ENCODE measurements at places on chromosomes 6 and 20.
A peak's percentile ranks its signal among the peaks of the same experiment; 100 is the strongest.

GRCh38 chr6:18166312-18167036 is 11.3 kb downstream of the KDM1B start:
- DNase-seq = no peak

- no peak for DNase-seq
Measured at GRCh38 chr6:100166956-100167355, 172.9 kb upstream of the MCHR2 start.

- no peak for DNase-seq
Measured at GRCh38 chr20:24762371-24762770, 186.7 kb upstream of the CST7 start.

GRCh38 chr20:53130795-53131194 is 158.6 kb downstream of the TSHZ2 start:
- no peak for DNase-seq

- DNase-seq = no peak
Measured at GRCh38 chr20:62056975-62057374, 8.7 kb downstream of the TAF4 start.

DNA sequence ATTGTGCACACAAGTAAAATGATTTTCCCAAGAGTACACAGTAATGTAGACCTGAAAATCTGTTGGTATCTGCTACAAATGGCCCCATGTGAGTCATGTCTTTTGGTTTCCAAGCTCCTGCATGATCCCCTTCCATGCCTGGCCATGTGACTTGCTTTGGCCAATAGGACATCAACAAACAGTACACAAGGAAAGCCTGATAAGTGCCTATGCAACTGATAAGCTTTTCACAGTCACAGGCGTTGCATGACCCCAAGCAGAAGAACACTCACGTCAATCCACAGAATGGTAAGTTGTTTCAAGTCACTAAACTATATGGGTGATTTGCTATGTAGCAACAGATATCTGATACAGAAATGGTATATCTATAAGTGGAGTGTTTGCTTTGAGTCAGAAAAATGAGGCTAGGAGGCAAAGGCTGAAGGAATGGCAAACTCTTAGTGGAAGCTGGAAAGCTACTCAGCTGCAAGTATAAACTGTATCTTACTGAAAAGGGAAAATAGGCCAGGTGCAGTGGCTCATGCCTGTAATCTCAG is 160.1 kb upstream of the BEND3 start:
- DNase-seq = no peak

DNA sequence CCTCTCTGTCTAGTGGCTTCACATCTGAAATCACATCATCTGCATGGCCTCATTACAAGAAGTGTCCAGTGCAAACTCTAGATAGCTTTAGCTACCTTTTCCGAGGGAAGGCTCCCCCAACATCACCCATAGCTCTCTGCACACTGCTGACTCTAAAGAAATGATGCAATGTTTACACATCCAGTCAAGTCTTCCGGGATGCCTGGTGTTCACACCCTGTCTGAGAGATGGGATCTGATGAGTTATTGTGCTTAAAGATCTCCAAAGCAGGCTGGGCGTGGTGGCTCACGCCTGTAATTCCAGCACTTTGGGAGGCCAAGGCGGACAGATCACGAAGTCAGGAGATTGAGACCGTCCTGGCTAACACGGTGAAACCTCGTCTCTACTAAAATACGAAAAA is 404.6 kb upstream of the IRAK1BP1 start:
- no peak for DNase-seq

DNA sequence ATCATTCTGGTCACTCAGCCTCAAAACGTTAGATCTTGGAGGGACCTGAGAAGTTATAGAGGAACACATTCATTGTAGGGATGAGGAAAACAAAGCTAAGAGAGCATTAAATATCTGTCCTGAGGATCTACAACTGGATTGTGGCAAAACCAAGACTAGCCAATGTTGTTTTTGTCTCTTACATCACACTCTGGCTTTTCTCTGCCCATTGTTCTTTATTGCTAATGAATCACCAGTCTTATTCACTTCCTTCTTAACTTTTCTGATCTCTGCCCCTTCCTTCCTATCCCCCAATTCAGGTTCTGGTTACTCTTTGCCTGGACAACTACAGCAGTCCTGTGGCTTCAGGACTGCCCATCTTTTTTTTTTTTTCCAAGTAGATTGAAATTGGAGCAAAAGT is 57.0 kb upstream of the PREP start:
- no peak for DNase-seq

GRCh38 chr6:10420546-10421157 is 5.8 kb upstream of the TFAP2A start:
- DNase-seq = no peak

DNA sequence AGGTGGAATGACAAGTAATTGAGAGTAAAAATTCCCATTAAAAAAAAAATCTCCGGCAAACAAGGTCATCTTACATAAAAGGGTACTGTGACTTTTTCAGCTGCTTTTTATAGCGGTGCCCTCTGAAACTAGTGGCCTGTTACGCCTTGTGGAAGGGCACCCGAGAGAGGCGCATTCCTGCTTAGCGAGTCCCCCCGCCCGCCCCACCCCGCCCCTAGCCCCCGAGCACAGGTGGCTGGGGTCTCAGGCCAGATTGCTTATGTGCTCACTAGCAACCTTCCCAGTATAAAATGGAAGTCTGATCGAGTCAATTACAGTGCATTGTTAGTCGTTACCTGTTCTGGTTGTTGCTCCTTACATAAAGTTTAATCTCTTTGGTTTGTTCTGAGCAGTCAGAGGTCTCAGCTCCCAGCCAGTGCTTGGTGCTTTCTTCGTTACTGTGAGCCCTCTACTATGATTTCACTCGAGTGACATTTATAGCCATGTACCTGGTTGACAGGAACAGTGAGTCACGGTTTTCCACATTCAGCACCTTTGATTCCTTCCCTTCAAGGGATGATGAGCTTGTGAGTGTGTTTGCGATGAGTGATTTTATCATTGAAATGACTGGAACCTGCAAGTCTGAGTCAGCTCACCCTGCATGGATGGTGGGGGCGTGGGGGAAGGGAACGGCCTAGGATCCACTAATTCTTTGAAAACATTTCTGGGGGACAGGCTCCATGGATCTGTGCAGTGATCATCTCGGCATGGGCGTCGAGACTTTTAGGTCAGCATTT is 47.6 kb downstream of the ZDHHC14 start:
- DNase-seq = no peak

DNA sequence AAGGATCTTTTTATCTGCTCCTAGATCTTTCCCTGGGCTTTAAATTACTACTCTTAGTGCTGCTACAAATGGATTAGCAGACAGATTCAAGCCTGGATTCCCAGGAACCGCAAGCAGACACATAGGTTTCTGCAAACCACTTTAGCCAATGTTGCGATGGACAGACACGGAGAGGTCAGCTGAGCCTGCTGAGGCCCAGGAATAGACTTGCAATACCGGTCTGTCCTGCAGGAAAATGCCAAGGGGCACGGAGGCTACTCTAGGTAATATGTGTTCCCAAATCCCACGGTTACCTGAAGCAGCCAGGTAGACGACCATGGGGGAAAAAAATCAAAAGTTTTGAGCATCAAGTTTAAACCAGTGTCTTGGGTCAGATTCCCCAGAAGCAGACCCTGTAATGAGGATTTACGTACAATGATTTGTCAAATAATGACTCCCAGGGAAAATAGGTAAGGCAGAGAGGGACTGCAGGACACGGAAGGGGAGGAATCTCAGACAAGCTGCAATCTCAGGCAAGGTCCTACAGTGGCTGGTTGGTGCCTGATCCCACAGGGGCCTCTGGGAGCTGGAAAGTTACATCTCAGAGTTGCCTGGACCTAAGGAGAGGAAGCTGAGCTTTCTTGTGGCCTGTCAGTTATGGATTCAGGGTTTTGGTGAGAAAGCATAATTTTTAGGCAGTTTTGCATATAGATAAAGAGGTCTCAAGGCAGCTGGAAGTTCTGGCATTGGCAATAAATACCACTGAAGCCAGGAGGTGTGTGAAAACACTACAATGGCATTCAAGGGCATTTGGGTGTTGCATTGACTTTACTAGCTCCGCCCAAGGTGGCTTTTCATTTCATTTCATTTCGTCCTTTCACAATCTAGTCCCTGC is 12.5 kb downstream of the OTOR start:
- no peak for DNase-seq

- DNase-seq = no peak
Measured at GRCh38 chr6:131163886-131164285, 28.6 kb downstream of the AKAP7 start.

DNA sequence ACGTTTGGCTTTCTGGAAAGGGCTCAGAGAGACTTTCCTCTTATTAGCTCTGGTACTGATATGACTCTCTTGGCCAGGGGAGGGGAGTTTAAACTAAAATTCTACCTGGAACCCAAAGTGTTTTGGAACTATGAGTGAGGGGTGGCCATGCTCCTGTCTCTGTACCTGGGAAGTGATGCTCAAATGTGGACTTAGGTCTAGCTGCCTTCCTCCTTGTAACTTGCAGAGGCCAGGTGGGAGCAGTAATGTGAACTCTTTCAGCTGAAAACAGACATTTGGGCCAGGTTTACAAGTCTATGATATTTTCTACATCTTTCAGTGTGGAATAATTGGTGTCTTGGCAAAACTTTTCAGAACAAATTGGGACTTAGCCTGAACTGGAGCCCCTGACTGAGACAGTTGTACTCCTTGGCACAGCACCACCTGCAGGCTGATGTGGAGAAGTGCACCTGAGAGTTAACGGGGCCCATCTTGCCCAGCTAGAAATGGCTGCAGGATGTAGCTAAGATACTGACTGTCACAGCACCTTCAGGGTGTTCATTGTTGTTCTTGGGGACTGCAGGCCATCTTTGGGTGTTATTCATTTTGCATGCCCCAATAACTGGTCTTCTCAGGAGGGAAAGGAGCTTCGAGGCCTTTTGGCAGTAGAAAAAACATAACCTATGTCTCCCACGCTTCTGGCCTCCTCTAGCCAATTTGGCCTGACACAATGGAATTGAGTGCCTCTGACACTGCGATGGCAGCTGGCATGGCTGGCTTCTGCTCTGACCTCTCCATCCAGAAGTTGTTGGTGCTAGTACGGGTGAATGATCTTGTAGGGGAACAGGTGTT is 37.1 kb downstream of the CD109 start:
- no peak for DNase-seq

DNA sequence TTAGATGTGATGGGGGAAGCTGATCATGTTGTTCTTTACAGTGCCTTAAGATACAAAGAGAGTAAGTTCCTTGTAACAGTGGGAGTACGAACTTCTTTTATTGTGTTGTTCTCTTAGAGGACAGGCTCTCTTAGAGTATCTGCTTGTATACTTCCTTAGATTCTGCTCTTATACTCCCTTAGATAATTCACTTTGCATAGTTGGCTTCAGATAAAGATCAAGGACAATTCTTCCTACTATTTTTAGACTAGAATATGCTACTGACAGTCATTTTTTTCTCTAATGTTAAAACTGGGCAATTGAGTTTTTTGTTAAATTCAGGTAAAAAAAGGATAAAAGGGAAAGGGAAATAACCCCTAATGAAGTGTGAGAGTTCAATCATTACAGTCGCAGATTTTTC is 138.7 kb downstream of the MYB start:
- no peak for DNase-seq

GRCh38 chr20:7912551-7912950 is 27.7 kb downstream of the HAO1 start:
- no peak for DNase-seq

DNA sequence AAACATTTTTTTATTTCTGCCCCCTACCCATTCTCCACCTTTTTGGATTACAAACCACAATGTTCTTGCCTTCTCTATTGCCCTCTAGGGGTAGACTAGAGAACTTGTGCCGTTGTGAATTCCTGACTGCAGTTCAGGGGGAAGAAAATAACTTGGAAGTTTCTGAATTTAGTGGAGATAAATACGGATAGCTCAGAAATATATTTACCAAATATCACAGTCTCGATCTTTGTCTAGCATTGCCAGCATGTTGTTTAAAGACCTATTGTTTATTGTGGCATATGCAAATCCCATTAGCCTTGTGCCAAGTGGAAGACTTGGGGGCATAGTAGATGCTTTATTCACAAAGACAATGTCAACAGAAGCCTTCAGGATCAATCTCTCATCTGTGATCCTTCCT is 154.1 kb upstream of the MMS22L start:
- peak; percentile 5 for DNase-seq

All from SHP77 treated with DMSO at 0.1 percent for 48 hours (cell line).